ENCODE measurements at places on chromosomes 16 and 17. TPM values are rescaled to one million over a fixed set of nuclear protein-coding genes. Genes with fewer than 3 reads are reported as not detected.

DNA sequence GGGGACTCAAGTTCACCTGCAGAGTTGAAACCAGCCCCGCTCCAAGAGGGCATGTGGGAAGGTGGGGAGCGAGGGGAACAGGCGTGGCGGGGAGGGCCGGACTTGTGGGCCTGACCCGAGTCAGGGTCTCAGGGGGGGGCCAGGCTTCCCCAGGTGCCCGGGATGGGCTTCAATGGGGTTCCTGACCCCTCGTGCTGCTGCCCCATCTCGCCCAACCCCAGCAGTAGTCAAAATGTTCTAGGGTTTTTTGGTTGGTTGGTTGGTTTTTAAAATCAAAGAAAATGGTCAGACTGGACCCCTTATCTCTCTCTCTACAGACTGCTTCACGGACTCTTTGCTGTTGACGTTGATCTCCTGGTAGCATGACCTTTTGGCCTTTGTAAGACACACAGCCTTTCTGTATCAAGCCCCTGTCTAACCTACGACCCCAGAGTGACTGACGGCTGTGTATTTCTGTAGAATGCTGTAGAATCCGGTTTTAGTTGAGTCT is 69.5 kb downstream of the AMFR start:
- no peak for DNase-seq

DNA sequence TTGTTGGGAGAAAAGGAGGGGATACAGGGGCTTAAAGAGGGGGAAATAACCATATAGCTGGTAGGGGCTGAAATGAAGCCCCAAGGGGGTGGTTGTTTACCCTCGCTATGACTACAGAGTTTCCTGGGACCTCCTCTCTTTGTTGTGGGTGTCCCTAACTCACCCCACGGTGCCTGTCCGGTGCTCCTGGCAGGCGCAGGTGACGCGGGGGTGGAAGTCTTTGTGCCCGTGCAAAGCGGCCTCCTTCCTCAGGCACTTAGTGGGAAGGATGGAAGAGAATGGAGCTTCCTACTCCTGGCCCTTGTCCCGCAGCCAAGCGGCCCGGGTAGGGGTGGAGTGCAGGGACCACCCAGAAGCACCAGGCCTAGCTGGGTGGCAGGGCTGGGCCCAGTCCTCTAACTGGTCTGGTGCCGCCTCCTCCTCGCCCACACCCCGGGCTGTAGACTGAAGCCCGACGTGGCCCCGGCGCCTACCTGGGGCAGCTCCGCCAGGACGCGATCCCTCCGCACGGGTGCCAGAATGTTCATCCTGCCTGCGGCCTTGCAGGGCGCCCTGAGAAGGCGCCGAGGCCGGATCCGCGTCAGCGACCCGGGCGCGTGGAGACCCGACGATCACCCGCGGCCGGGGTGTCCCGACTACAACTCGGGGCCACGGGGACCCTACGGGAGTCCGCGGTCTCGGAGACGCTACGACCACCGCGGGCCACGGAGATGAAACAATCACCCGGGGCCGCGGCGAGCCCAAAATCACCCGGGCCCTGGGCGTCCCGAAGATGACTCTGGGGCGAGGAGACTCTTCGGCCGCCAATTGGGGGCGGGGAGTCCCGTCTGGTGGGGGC is 709 bp downstream of the RAB34 start:
- DNase-seq = peak; percentile 44

DNA sequence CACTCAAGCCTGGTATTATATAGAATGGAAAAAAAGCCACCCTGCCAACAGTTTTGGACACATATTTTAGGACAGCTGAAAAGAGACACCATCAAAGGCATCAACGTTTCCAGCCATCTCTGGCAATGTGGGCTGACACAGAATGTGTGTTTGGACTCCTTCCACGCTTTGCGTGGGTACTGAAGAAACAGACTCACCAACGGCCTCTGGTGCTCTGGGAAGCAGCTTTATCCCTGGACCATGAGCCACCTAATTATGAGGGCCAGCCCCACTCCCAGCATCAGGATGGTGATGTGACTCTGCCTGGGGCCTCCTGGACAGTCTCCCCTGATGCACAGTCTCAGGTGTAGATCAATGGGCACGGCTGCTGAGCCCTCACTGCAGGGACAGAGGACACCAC is 27.9 kb downstream of the CCDC57 start:
- DNase-seq = no peak

GRCh38 chr17:82390860-82391435 is 19.4 kb downstream of the UTS2R start:
- no peak for DNase-seq

- no peak for DNase-seq
These were observed 1.1 kb downstream of the RUNDC3A start for GRCh38 chr17:44309472-44309871.

DNA sequence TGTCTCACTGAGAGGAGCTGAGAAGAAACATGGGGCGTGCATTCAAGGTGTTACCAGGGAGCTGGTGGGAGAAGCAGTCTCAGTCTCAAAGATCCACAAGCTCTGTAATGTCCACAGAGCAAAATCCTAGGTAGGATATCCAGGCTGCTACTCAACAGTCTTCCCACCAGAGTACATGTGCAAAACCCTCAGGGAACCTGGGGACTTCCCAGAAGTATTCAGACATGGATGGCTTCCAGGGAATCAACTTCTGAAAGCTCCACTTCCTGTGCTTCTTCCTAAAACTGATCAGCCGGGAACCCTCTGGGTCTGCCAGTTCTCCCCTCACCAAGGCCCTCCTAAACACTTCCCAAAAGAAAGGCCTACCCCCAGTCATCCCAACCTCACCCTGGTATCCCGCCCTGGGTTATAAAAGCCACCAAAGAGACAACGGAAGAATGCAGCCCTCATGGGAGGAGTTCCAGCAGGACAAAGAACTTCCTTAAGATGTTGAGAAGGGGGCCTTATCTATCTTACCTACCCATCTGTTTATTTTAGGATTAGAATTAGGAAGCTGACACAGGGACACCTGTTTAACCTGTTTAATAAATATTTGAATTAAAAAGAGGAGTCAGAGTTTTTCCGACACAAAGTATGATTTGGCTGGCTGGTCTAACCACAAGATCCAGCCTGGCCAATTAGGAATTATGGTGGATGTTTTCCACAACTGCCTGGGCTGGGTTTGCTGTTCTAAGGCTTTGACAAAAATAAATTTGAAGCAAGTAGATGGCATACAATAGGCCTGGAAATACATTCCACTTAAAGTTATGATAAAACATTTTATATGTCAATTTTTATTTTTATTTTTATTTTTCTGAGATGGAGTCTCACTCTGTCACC is 37.0 kb downstream of the CUEDC1 start:
- DNase-seq = peak; percentile 49

- no peak for DNase-seq
These were observed 8.2 kb upstream of the RPL27 start for GRCh38 chr17:42989726-42990652.

Gene CDRT4
- total RNA-seq = 0.80 TPM
